ENCODE measurements at places on chromosomes 6 and 20.

GRCh38 chr6:24140591-24140990, 14.6 kb downstream of the NRSN1 start:
- no peak for DNase-seq

DNA sequence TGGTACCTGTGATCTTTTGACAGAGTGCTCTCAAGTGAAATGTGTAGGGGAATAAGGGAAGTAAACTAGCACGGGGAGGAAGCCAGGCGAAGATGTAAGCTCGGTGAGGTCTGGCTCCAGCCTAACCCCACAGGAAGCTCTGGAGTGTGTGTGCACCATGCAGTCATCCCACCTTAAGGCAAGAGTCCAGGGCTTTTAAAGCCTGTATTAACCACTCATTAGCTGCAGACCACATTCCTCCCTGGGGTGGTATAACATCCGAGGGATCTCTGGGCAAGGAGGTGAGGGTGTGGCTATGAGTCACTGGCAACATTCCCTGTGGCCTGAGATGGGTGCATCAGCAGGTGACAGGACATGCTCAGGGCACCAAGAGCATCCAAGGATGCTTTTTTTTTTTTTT, 12.5 kb upstream of the RANBP9 start:
- peak; percentile 90 for DNase-seq

DNA sequence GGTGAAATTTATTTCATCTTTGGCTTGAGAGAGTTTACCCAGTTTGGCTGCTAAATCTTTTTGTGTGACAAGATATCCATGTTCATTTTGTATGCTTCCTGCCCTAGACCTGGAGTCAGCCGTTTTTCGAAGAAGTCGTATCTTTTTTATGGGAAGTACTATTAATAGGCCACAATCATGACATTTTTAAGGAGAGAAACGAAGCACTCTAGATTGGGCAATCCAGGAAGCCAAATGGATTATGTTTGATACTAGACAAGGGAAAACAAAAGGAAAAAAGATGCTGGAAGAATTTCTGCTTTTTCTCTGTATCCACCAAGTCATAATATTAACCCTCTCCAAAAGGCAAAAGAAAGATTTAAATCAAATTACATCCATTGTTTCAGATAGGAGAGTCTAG, 214.6 kb downstream of the HDGFL1 start:
- DNase-seq: no peak

DNA sequence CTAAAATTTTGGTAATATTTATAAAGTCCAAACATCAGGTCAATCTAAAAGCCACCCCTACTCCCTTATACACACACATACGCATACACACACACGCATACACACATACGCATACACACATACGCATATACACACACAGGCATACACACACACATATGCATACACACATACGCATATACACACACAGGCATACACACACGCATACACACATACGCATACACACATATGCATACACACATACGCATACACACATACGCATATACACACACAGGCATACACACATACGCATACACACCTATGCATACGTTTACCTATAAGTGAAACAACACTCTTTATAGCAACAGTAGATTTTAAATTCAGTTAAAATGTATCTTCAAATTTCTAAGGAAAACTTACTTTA, 112.8 kb upstream of the C6orf118 start:
- no peak for DNase-seq

GRCh38 chr20:35870541-35871258, 83.6 kb downstream of the SCAND1 start:
- DNase-seq: no peak

- no peak for DNase-seq
Measured at GRCh38 chr6:56593801-56594318, 48.8 kb downstream of the DST start.

GRCh38 chr20:41003143-41003935, 25.3 kb upstream of the TOP1 start:
- peak; percentile 97 for DNase-seq

DNA sequence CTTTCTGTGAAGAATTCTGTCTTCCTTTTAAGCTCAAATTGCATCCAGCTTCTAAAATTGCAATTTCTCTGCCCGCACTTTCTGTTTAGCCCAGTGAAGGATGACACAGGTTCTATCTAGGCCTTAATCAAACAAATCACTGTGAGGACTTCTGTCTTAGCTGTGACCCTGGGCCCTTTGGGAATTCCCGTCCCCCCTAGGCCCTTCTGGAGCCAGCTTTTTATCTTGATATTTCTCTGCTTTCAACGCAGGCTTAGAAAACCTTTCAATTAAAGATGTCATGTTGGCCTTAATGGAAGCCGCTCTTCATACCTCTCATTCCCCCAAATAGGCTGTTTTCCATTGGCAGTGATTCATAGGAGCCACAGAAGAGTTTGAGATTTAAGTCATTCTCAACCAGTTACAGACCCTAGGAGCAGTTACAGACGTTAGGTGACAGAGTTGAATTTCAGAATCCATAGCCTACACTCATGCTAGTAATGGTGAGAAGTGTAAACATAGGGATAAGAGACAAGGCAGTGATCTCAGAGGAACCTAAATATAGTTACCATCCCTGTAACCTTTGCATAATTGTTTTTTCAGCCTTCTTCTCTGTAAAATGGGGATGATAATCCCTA, 74.8 kb upstream of the FLRT3 start:
- DNase-seq: no peak

- no peak for DNase-seq
Measured at GRCh38 chr20:20568604-20569205, 143.7 kb downstream of the RALGAPA2 start.

DNA sequence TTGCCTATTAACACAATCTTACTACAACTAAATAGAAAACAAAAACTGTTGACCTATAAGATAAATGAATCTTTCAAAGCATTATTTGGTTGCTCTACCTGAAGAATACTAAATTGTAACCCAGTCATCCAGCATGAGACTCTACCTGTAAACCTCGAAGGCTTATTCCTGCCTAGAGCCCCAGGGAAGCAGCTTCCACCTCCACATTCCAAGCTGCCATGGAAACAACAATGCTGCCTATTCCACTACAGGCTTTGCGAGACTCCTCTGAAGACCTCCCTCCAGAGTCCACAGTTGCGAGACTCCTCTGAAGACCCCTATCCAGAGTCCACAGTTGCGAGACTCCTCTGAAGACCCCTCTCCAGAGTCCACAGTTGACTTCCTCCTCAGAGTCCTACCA, 15.7 kb downstream of the GMDS start:
- no peak for DNase-seq

DNA sequence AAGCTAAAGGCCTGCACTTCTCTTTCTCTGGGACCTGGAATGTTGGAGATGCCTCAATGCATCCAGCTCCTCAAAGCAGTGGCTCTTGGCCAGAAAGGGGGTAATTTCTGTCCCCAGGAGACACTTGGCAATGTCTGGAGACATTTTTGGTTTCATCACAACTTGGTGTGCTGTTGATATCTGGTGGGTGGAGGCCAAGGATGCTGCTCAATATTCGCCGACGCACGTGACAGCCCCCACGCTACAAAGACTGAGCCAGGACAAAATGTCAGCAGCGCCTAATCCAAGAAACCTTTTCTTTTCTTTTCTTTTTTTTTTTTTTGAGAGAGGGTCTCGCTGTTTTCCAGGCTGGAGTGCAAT, 79.8 kb downstream of the SULF2 start:
- DNase-seq: peak; percentile 9

DNA sequence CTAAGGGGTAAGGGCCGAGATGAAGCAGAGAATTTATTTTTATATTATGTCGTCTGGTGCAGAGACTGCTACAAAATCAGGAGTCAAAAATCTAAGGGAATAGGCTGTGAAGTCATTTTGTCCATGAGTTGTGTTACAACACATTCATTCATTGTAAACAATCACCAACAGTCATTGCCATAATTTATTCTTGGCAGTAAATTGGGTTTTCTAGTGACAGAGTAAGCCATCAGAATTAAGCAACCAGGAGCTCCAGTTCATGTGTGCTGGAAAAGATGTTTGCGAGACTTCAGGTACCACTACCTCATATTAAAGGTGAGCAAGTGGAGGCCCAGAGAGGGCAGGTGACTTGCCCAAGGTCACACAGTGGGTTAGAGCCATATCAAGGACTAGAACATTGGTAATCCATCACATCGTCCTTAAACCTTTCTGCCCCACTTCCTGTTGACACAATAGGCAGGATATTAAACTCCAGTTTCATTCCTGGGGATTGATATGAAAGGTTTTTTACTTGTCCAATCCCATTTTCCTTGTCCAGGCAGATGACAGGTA, 46.0 kb downstream of the E2F3 start:
- no peak for DNase-seq

DNA sequence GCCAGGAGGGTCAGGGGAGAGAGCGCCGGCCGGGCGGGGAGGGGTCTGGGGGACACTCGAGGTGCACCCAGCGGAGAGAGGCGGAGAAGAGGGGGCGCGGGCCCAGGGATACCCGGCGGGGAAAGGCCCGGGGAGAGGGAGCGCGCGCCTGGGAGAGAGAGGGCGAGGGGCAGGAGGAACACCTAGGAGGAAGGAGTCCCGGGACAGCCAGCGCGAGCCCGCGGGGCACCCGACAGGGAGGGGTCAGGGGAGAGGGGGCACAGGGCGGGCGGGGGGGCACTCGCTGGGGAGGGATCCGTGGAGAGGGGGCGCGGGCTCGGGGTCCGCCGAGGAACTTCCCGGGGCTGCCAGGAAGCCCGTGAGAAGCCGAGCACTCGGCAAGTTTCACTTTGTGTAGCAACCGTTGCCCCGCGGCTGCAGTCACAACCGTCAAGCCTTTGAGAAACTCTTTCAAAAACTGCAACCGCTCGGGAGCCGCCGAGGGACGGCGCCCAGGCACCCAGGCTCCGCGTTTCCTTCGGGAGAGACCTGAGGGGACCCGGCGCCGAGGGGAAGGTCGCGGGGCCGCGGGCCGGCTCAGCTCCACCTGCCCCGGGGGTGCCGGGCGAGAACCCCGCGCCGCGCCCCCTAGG, 471 bp downstream of the EZR start:
- peak; percentile 66 for DNase-seq

- no peak for DNase-seq
Measured at GRCh38 chr6:13811627-13812358, 2.6 kb downstream of the MCUR1 start.

DNA sequence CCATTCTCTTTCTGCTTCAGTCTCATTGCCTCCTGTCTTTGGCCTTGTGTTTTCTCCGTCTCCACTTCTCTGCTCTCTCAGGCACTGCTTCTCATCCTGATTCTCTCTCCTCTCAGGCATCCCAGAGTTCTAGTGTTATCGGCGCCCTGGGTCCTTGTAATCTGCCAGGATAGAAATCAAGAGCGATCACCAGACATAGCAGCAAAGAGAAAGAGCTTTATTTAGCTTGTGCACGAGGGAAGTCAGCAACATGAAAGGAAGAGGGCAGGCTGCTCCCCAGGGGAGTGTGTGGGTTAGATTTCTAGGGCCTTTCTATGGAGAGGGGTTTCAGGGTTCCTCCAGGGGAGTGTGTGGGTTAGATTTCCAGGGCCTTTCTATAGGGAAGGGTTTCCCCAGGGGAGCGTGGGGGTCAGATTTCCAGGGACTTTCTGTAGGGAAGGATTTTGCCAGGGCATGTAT, 32.5 kb downstream of the SUN5 start:
- no peak for DNase-seq

DNA sequence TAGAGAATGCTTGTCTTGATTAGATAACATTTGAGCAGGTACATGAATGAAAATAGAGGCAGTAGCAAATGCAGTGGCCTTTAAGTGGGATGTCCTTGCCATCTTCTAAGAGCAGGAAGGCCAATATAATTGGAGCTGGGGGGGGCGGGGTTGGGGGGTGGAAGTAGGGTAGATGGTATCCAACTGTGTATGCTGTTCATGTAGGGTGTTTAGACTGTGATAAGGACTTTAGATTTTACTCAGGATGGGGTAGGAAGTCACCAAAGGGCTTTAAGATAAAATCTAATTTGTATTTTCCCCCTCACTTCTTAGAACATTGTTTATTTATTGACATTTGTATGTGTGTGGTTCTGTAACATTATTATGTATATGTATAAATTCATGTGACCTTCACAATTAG, 12.0 kb downstream of the TAB2 start:
- no peak for DNase-seq

DNA sequence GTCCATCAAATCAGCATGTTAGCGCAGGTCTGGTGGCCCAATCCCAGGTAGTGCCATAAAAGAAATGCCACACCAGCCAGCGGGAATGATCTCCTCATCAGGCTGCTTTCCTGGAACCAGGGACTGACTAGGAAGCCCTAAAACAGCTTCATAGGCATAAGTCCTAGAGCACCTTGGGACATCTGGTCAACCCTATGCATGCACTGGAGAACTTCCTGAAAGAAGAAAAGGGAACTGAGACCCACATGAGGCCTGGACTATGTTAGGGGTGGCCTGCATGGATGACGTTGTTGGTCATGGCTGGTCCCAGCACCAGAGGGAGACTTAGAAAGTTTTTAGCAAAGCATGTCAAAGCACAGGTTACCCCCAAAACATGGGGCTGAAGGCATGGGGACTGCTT, 7.6 kb upstream of the KCNK16 start:
- no peak for DNase-seq

DNA sequence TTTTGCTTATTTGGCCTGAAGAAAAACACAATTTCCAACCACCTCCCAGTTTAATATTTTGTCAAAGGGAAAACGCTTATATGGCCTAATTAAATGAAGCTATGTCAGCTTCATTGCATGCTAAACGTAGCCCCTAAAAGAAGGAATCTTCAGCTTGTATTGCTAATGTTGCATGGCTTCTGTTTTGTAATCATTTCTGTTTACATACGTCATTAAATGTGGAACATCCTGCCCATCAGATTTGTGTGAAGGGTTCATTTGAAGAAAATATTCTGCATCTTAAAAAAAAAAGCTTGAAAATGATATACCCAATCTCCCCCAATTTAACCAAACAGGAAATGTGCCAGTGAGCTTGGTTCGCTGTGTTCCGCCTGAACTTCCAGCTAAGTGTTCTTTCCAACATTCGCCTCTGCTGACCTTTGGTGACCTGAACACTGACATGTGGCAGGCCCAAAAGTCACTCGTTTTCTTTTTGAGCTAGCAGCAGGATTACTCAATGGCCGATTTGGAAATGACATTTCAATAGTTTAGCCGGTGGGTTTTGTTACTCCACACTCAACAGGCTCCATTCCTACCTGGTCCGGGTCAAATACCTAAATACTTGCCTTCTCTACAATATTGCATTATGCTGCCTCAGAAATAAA, 12.7 kb upstream of the SIRT5 start:
- no peak for DNase-seq

GRCh38 chr20:20561841-20562240, 150.6 kb downstream of the RALGAPA2 start:
- no peak for DNase-seq

DNA sequence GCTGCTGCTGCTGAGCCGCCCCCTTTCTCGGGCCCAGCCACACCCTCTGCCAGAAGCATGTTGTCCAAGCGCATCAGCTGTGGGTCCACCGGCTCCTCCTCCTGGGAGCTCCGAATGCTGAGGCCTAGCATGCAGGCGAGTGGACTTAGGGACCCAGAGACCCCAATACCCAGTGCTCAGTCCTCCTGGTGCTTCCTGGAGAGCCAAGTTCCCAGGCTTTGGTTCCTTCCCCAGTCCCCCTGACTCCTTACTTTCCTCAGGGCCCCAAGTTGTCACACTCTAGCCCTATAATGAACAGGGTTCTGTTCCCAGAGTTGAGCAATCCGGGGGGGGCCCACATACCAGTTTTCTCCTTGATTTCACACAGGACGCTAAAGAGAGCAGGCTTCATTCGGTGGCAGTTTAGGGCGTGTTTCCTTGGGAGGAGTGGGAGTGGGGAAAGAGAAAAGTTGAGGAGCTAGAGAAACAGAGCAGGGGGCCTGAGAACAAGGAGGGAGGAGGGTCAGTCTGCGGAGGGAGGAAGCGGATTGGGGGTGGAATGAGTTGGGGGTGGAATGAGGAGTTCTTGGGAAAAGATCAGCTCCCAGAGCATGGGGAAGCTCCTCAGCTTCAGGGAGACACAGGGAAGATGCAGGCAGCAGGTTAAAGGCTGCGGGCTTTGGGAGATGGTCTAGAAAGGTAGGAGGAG, 1.5 kb downstream of the PBX2 start:
- DNase-seq: no peak
